ENCODE measurements at places on chromosomes 2 and 18.

GRCh38 chr2:191302459-191303139 lies 57.4 kb downstream of the MYO1B start:
- no peak for DNase-seq

GRCh38 chr2:207296265-207296948 lies 130.7 kb upstream of the KLF7 start:
- DNase-seq, result no peak

GRCh38 chr2:104861351-104862057 lies 7.6 kb downstream of the POU3F3 start:
- DNase-seq, result no peak

DNA sequence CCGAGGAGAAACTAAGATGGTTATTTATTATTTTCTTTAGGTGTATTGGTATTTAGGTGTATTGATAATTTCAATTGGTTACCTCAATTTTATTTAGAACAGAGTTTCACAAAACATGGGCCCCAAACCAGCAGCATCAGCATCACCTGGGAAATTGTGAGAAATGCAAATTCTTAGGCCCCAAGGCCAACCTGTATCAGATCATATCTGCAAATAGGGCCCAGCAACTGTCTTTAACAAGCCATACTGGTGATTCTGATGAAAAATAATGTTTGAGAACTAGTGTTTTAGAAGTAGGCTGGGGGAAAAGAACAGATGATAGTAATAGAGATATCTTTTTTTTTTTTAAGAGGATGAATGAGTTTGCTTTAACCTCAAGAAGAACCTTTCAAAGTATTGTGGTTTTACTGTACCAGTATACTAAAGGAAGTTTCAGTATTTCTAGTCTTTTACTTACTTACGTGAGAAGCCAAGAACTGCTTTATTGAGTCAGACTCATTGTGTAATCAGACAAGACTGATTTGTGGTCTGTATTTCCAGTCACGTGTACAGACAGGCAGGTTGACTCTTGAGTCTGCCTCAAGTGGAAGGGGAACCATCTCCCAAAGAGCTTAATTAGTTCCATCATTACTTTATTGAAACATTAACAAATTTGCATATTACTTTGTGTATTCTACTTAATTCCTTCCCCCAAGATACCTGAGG lies 60.4 kb upstream of the GAREM1 start:
- no peak for DNase-seq

DNA sequence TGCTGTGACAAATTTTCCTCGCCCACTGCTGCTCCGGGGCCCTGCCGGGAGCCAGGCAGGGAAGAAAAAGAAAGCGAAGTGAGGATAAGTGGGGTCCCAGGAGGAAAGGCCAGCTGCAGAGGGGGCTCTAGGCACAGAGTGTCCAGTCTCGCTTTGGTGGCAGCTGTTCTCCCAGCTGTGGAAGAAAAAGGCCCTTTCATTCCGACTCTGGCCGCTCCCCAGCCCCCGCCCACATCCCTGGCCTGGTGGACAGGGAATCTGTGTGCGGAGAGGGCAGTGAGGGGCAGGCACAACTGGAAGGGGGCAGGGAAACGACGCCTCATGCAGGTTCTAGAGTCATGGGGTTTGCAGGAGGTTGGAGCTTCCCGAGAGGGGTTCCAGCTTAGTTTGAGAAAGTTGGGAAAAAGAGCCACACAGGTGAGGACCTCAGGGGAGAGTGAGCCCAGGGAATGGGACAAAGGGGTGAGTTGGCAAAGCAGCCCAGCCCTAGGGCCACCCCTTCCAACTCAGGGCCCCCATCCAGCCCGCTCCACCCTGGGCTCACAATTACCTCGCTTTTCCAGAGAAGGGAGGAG lies 1.8 kb downstream of the RTKN start:
- peak; percentile 95 for DNase-seq

Measured in right hindlimb (tissue), 1 donor.